ENCODE measurements at places on chromosomes 6 and 20.

GRCh38 chr6:15620611-15621010 lies 42.2 kb downstream of the DTNBP1 start:
- no peak for DNase-seq

DNA sequence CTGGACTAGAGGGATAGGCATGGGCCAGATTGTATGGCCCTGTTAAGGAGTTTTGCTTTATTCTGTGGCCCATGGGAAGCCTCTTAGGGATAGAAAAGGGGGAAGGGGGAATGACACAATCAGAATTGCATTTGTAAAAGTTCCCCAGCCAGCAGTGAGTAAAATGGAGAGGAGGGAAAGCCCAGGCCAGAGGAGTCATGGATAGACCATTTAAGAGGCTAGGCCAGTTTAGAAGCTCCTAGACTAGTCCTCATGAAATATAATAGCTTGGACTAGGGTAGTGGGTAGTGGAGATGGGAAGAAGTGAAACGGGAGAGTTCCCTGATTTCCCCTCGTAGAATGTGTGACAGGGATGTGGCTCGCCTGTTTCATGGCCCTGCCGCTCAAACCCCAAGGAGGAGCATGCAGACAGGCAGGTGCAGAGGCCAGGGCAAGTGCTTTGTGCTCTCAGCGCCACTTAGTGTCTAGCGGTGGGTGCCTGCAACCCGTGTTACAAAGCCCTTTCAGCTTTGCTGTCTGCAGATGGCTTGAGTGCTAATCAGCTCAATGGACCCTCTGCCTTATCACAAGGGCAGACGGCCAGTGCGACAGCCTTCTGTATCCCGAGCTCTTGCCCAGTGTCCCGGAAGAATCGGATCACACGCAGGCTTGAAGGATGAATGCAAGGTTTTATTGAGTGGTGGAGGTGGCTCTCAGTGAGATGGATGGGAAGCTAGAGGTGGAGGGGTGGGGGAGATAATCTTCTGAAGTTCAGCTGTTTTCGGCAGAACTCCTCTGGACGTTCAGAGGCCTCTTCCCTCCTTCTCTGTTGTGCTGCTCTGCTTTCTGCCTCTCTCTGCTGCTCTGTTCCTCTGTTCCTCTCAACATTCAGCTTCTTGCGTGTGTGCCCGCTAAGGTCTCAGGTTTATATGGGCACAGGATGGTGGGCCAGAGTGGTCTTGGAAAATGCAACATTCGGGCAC lies 141.1 kb downstream of the CEP57L1 start:
- DNase-seq: peak; percentile 41

- no peak for DNase-seq
Observed at GRCh38 chr6:37625591-37626374, 71.9 kb downstream of the MDGA1 start.

DNA sequence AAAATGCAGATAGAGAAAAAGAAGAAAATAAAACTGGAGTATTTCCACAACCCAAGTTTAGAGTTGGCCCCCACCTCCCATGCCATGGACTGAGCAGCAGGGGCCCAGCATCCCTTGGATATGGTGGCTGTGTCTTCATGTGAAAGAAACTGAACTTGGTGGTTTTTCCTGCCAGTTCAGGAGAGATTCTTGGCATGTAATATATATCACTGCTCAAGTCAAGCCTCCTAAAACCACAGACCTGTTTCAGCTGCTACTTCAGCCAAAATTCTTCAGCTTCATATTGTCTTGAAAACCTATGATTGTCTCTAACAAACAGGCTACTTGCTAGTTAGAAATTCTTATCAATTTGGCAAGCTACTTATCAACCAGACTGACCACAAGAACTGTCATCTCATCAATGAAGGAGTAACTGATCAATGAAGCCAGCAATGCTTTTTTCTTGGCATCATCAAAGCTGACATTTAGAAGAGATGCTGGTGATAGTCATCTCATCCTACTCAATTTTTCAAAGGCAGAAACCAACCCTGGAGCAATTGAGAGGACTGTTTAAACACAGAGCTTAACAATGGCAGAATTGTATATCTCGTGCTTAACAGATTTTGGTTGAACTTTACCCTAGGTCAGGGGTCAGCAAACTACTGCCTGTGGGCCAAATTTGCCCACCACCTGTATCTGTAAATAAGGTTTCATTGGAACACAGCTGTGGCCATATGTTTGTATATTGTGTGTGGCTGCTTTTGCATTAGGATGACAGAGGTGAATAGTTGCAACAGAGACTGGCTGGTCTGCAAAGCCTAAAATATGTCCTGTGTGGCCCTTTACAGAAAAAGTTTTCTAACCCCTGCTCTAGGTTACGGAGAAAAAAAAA lies 10.4 kb upstream of the NOL7 start:
- no peak for DNase-seq

DNA sequence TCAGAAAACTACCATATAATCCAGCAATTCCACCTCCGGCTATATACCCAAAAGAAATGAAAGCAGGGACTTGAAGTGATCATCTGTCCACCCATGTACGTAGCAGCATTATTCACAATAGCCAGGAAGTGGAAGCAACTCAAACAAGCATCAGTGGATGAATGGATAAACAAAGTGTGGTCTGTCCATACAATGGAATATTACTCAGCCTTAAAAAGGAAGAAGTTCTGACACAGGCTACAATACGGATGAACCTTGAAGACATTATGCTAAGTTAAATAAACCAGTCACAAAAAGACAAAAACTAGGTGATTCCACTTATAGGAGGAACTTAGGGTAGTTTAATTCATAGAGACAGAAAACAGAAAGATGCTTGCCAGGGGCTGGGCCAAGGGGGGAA lies 76.5 kb downstream of the ATP9A start:
- DNase-seq: no peak

DNA sequence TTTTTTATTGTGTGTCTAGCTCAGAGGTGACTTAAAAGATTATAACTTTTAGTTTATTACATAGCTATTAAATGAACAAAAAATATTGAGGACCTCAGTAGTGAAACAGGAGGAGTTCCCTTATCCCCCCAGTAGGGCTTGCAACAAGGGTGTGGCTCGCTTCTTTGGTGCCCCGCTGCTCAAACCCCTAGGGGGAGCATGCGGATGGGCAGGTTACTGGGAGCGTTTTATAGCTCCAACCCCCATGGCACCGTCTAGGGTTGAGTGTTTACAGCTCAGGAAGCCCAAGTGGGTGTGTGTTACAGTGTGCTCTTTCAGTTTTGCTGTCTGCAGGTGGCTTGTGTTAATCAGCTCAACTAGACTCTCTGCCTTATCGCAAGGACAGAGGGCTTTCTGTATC lies 1513.7 kb downstream of the GRIK2 start:
- DNase-seq: peak; percentile 38

DNA sequence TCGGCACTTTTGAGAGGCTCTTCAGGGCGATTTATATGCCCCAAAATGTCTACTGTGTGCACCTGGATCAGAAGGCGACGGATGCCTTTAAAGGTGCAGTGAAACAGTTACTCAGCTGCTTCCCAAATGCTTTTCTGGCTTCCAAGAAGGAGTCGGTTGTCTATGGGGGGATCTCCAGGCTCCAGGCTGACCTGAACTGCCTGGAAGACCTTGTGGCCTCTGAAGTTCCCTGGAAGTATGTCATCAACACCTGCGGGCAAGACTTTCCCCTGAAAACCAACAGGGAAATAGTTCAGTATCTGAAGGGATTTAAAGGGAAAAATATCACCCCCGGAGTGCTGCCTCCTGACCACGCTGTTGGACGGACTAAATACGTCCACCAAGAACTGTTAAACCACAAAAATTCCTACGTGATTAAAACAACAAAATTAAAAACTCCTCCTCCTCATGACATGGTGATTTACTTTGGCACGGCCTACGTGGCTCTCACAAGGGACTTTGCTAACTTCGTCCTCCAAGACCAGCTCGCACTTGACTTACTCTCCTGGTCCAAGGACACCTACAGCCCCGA lies 8.2 kb downstream of the GCNT2 start:
- DNase-seq: peak; percentile 52

DNA sequence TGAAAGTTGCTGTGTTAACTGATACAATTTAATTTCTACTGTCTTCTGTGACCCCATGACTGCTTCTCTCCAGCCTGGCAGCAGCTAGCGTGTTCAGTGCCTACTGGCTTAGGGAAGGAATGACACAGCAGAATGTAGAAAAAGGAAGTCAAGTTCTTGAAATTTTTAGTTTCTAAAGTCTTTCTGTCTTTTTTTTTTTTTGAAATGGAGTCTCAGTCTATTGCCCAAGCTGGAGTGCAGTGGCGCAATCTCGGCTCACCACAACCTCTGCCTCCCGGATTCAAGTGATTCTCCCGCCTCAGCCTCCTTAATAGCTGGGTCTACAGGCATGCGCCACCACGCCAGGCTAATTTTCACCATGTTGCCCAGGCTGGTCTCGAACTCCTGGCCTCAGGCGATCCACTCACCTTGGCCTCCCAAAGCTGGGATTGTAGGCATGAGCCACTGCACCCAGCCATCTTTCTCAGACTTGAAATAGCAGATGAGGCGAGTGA lies 39.3 kb downstream of the PCNA start:
- DNase-seq: peak; percentile 72

GRCh38 chr6:1200409-1201101 lies 111.3 kb upstream of the FOXQ1 start:
- DNase-seq: no peak

DNA sequence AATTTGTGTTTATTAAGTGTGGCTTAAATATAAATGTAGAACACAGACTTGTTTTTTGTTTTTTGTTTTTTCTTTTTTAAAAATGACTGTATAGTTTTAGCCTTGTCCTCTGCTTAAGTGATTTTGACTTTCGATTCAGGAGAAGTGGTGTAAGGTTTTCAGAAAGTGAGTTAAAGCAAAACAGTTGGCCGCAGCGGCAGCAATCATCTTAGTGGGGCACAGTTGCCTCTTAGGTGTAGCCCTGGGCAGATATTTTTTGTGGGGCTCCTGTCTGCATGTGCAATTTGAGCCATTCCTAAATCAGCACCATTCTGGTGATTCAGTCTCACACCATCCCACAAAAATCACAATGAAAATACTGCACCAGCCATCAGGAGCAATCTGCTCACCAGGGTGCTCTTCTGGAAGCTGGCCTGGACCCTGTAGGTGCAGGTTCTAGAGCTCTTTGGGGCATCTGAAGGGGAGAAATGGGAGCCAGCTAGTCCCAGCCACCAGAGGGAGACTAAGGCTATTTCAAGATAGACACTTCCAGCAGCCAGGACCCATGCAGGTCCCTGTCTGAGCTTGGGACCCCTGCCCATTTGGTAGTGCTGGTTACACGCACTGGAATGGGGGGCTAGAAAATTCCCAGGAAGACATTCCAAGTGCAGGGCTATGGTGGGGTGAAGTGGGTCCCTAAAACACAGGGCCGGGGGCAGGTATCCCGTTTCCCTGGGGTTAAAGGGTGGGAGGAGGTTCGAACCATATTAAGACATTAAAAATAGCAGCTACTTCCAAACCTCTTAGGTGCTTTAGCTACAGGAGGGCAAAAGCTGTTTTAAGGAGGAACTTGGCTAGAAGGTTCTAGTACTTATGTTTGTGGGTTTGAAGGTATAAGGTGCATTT lies 156.6 kb downstream of the NFATC2 start:
- DNase-seq: peak; percentile 70
